ENCODE measurements at places on chromosomes 6 and 20. TPM values are rescaled to one million over a fixed set of nuclear protein-coding genes. Genes with fewer than 3 reads are reported as not detected.
A peak's percentile ranks its signal among the peaks of the same experiment; 100 is the strongest.

GRCh38 chr20:37615340-37616109 lies 78.3 kb upstream of the CTNNBL1 start:
- DNase-seq, result no peak

GRCh38 chr6:134676307-134677281 lies 273.3 kb downstream of the ALDH8A1 start:
- no peak for DNase-seq

DNA sequence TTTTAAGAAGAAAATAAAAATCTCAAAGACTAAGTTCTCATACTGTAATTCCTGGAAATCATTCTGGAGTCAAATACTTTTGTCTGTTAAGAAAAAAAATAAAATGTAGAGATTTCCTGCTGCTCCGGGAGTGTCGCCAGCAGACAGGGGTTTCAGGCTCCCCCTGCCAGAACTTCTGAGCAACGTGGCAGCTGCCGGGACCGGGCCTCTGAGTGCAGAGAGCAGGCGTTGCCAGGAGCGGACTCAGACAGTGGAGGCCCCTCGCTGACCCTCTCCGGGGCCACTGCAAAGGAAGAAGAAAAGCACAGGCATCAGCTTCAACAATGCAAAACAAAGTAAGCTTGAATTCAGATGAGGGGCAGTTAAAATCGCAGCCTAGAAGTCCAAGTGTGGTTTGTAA lies 95.5 kb downstream of the THBS2 start:
- peak; percentile 76 for DNase-seq

DNA sequence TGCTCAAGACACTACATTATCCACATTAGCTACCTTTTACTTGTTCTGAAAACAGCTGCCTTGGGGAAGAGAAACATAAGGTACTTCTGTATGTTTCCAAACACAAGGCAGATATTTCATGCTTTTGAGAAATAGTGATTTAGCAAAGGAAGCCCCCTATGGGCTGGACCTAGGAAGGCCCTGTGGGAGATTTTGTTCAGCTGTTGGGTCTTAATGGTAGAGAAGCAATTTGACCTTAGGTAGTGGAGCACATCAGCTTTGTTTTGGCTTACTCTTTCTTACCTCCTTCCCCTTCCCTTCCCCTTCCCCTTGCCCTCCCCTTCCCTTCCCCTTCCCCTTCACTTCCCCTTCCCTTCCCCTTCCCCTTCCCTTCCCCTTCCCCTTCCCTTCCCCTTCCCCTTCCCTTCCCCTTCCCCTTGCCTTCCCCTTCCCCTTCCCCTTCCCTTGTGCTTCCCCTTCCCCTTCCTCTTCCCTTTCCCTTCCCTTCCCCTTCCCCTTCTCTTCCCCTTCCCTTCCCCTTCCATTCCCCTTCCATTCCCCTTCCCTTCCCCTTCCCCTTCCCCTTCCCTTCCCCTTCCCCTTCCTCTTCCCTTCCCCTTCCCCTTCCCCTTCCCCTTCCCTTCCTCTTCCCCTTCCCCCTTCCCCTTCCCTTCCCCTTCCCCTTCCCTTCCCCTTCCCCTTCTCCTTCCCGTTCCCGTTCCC lies 84.6 kb downstream of the ANKS1A start:
- DNase-seq, result no peak

DNA sequence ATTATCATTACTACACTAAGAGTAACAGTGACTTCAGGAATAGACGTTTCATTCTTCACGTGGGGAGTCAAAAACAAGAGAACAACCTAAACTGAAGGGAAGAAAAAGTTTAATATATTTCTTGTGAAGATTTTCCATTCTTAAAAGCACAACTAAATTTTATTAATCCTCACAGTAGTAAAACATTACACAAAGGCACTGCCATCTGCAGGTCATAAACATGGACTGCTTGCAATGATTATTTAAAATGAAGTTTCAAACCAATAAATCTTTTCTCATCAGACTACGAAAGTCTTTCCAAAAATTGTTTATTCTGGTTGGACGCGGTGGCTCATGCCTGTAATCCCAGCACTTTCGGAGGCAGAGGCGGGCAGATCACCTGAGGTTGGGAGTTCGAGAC lies 2.6 kb downstream of the NCOA5 start:
- DNase-seq, result no peak

DNA sequence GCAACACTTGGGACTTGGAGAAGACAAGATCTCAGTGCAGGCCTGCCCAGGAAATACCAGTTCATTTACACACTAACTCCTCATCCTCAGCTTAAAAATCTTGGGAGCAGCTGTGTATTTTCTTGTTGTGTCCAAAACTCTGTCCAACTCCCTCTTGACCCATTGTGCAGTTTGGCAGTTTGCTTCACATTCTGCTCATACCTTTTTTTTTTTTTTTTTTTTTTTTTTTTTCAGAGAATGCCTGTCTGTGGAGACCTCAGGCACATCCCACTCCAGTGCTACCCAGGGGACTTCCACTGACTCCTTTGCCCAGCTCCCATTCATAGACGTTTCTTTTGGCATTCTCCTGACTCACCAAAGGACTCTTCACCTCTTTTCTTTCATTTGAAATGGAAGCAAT lies 265.8 kb upstream of the TCF21 start:
- no peak for DNase-seq

DNA sequence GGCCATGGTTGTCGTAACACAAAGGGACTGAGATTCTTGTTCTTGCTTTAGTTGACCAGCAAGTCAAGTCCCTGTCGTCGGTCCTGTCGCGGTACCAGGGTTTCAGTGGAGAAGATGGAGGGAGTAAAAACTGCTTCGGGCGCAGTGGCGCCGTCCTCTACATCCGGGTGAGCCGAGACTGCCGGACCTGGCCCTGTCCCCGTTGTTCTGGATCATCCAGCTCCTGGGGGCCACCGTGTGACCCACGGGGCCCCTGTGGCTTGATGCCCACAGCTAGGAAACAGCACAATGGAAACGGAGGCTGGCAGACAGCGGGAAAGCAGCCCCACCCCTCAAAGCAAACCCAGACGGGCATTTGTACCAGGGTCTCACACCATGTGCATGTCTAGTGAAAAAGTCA lies 15.0 kb downstream of the MTG2 start:
- DNase-seq, result no peak

GRCh38 chr6:56687551-56687950 lies 44.9 kb upstream of the DST start:
- no peak for DNase-seq

DNA sequence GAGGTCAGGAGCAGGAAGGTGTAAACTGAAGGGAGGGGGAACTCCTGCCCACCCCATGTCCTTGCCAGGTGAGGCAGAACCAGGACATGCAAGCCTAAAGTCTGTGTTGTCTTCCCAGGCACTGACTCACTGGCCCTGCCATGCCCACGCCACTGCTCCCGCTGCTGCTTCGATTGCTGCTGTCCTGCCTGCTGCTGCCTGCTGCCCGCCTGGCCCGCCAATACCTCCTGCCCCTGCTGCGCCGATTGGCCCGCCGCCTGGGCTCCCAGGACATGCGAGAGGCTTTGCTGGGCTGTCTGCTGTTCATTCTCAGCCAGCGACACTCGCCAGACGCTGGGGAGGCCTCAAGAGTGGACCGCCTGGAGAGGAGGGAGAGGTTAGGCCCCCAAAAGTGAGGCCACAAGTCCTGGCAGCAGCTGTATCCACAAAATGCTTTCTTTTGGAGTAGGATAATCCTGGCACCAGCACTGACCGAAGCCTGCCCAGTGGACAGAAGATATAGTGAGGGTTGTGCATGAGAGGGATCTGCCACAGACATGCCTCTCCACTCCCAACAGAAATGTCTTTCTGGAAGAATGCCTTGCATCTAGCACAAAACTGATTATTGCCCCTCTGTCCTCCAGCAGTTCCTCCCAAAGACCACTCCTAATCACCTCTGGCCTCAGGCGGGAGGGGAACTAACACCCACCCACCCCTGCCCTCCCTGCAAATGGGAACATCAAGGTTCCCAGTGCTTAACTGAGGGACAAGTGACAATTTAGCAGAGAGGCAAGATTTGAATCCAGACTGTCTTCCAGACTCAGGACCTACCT lies 812 bp downstream of the MYMX start:
- peak; percentile 79 for DNase-seq

- no peak for DNase-seq
Observed at GRCh38 chr6:17817763-17818162, 111.0 kb upstream of the NUP153 start.

DNA sequence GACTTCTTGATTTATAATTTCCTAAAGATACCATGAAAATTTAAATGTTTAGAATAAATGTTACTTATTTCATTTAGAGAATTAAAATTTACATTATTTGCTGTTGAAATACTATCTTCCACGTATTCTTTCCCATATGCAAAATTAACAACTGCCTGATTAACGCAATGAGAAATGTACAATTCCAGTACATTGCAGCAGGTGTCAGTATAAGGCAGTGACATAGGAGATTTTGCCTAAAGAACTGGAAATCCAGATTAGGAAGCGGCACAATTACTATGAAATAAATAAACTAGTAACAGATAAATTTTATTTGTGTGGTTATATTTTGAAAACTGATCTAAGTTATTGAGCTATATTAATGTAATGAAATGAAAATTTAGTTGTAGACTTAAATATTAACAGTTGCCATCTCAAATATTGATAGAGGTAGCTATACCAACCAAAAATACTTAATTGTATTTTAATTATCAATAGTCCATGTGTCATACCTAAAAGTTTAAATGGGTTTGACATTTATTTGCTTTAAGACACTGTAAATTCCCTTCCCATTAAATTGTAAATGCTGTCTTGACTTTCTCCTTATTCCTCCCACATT lies 300.2 kb downstream of the UTRN start:
- no peak for DNase-seq

GRCh38 chr20:25686081-25687067 lies 10.3 kb downstream of the ZNF337 start:
- DNase-seq, result no peak

DNA sequence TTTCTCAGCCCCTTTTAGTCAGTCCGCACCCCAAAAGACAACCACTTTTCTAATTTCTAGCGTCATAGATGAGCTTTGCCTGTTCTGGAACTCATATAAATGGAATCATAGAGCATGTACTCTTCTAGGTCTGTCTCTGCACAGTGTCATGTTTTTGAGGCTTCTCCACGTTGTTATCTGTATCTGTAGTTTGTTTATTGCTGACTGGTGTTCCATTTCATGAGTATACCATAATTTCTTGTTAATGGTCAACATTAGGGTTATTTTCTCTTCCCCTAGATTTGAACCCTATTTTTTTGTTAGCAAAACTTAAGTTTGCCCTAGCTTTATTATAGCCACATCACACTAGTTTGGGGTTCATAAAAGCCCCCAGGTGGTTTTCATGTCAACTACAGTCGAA lies 16.2 kb upstream of the SGK2 start:
- DNase-seq, result no peak

GRCh38 chr20:46671866-46672542 lies 17.2 kb downstream of the TP53RK start:
- DNase-seq, result no peak

DNA sequence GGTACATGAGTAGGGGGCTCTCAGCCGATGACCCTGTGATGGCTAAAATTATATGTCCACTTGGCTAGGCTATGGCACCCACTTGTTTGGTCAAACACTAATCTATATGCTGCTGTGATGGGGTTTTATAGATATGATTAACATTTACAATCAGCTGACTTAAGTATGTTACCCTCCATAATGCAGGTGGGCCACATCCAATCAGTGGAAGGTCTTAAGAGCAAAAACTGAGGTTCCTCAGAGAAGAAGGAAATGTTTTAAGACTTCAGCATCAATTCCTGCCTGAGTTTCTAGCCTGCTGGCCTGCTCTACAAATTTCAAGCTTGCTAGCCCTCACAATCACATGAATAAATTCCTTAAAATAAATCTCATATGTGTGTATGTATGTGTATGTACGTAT lies 18.9 kb upstream of the MAK start:
- no peak for DNase-seq

GRCh38 chr6:11212664-11213063 lies 19.8 kb downstream of the NEDD9 start:
- no peak for DNase-seq

GRCh38 chr6:125301435-125302391 lies at the start of gene HDDC2:
Gene HDDC2 (minus strand): TSS chr6:125301967. CDS start chr6:125301932, 35 bp downstream.
- DNase-seq, result peak; percentile 80

DNA sequence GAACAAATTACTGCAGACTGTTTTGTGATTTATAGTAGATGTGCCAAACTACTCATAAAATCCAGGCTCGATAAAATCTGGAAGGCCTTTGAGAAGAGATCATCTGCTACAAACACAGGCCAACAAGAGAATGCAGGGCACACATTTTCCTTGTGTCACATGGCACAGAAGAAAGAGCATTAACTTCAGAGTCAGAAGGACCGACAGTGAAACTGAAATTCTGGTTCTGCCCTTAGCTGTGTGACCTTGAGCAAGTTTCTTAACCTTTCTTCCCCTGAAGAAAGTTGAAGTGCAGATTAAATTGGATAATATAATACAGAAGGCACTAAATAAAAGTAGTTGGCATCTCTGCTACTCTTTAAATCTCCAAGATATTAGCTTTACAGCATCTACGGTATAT lies 338.4 kb upstream of the IRAK1BP1 start:
- DNase-seq, result no peak

DNA sequence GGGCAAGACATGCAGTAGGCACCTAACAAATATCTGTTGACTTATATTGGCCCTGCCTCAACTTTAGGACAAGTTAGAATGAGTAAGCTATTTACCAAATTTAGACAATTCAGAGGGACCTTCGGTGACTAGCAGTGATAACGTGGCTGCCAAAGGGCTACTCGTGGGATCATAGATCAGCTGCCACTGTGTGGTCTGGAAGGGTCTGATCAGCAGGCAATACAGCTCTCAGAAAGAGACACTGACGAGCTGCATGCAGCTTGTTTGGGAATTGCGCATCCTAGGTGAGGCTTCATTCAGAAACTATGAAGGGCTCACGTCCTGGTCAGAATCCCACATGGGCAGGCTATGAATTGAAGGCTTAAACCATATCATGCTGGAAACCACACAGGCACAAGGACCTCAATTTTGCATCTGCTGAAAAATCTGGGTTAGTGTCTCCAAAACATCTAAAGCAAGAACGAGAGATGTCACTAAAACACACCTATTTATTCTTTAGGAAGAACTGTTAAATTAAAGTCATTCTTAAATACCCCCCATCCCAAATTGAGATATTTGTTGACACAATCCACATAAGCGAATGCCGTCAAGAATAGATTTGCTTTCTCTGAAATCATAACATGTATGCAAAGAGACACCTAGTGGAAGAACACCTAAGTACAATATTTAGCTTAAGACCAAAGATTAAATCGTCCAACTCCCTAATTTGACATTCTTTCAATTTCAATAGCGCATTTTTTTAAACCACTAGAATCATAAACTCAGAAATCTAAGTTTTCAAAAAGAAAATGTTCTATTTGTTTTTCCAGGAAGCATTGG lies 79.6 kb downstream of the IPCEF1 start:
- no peak for DNase-seq

Gene GNRH2
- polyA plus RNA-seq, result not detected

Gene MKKS
- polyA plus RNA-seq, result 13.6 TPM

Gene ERVFRD-1
- 0.07 TPM for polyA plus RNA-seq

Gene LRRC1
- 1.3 TPM for polyA plus RNA-seq

Gene CLPSL2
- polyA plus RNA-seq, result not detected

Gene CST2
- polyA plus RNA-seq, result not detected

Gene NR2E1
- polyA plus RNA-seq, result not detected

Gene ID4
- polyA plus RNA-seq, result 9.6 TPM

Gene GMPR
- polyA plus RNA-seq, result 334 TPM

Gene SYNDIG1
- polyA plus RNA-seq, result 13.1 TPM

Gene MAPK14
- 9.2 TPM for polyA plus RNA-seq
